Karpas-422 (cell line): ENCODE measurements at places on chromosomes 6 and 20. TPM values are rescaled to one million over a fixed set of nuclear protein-coding genes. Genes with fewer than 3 reads are reported as not detected.

SIRPD gene
- not detected in 2 replicates for total RNA-seq

HCK gene
- total RNA-seq: 16.9 and 22.5 TPM in 2 replicates

GPX5 gene
- total RNA-seq: not detected in 2 replicates

C20orf144 gene
- 0.45 and 0.69 TPM in 2 replicates for total RNA-seq

FOXA2 gene
- not detected in 2 replicates for total RNA-seq

- no peaks in the 10 kb centered on the region for H3K27me3 ChIP-seq
- peaks cover 8% of the 10 kb centered on the region for H3K4me1 ChIP-seq
- DNase-seq: no peak
- H3K27ac ChIP-seq: no peak overlapping the region
- no peak overlapping the region for H3K4me3 ChIP-seq
- H3K36me3 ChIP-seq: no peaks in the 10 kb centered on the region
Observed at GRCh38 chr6:158158123-158158522, 9.9 kb downstream of the SERAC1 start.

- H3K36me3 ChIP-seq: no peaks in the 10 kb centered on the region
- no peak overlapping the region for H3K27ac ChIP-seq
- H3K4me3 ChIP-seq: no peak overlapping the region
- H3K4me1 ChIP-seq: no peaks in the 10 kb centered on the region
- H3K27me3 ChIP-seq: no peaks in the 10 kb centered on the region
Observed at GRCh38 chr6:41654151-41654697, 16.0 kb downstream of the MDFI start.

- H3K27ac ChIP-seq: no peak overlapping the region
- H3K4me3 ChIP-seq: no peak overlapping the region
- H3K36me3 ChIP-seq: no peaks in the 10 kb centered on the region
- peaks cover 3% of the 10 kb centered on the region for H3K4me1 ChIP-seq
- DNase-seq: no peak
Observed at GRCh38 chr20:59359906-59360725, 59.7 kb downstream of the EDN3 start.

GRCh38 chr6:166786704-166787293, 159.7 kb upstream of the RPS6KA2 start:
- no peaks in the 10 kb centered on the region for H3K36me3 ChIP-seq
- no peak overlapping the region for H3K27ac ChIP-seq
- no peaks in the 10 kb centered on the region for H3K4me1 ChIP-seq
- no peaks in the 10 kb centered on the region for H3K27me3 ChIP-seq
- DNase-seq: peak; percentile 89

DNA sequence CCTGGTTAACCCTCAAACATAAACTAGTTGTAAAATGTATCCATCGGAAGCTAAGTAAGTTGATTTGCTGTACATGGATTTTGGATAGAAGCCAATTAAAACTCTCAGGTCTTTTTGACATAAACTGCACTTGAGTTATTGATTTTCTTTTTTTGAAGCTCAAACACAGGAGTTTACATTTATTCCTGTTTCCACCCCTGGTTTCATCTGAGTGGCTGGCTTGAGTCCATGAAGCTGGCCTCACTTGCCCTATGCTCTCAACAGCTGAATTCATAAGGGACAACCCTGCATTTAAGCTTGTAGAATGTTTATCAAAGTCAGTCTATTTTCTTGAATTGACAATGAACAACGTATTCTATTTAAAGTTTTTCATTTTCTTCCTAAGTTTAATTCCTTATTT, 58.1 kb upstream of the PLEKHG1 start:
- H3K36me3 ChIP-seq: no peaks in the 10 kb centered on the region
- no peak overlapping the region for H3K27ac ChIP-seq
- DNase-seq: no peak
- H3K27me3 ChIP-seq: no peaks in the 10 kb centered on the region; the same call in 1 of the 2 replicates
- peaks cover 7% of the 10 kb centered on the region for H3K4me1 ChIP-seq

DNA sequence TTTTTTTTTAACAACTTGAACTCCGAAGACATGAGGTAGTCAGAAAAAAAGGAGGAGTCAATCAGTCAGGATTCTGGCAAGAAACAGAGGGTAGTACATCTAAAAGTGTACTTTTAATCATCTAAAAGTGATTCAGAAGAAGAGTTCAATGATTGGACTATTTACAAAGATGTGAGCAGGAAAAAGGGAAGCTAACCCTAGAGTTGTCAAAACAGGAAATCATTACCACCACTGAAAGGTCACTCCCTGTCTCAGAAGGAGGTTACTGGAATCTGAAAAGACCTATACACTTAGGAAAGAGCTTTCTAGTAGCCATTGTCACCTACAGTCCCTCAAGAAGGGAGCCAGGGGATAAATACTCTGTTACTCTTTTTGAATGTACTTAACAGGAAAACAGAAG, 16.7 kb upstream of the LMBRD1 start:
- no peaks in the 10 kb centered on the region for H3K27me3 ChIP-seq
- H3K27ac ChIP-seq: no peak overlapping the region
- no peak for DNase-seq
- H3K4me1 ChIP-seq: peaks cover 32% of the 10 kb centered on the region

- no peaks in the 10 kb centered on the region for H3K4me1 ChIP-seq
- H3K27me3 ChIP-seq: no peaks in the 10 kb centered on the region
- H3K4me3 ChIP-seq: no peak overlapping the region
- H3K36me3 ChIP-seq: no peaks in the 10 kb centered on the region
Observed at GRCh38 chr20:63495741-63496595, 2.9 kb downstream of the EEF1A2 start.
